D721Med (cell line): ENCODE measurements at places on chromosomes 16 and 17.

GRCh38 chr17:41687828-41688640, 651 bp upstream of the EIF1 start:
- DNase-seq = no peak

DNA sequence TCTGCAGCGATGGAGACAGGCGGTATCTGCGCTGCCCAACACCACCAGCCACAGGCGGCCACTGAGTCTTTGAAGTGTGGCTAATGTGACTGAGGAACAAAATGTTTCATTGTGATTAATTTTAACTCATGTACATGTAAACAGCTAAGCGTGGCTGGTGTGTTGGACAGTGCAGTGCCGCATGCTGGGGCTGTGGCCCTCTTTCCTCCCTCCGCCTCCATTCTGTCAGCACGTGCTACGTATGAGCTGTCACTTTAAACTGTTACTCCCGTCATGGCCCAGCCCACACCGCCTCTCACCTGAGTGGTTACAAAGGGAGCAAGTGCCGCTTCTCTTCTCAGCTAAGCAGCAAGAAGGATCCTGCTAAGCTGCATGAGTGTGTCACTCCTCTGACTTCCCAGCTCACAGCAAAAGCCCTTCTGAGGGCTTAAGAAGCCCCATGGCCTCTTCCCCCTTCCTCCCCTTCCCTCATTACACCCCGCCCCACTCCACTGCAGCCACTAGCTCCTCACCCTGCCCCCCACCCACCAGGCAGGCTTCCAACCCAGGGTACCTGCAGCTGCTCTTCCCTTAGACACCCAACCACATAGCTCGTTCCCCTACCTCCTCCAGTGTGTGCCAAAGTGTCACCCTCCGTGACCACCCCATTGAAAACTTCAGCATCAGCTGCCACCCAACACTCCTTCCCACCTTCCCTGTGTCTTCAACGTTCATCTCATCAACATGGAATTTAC, 15.0 kb downstream of the HASPIN start:
- DNase-seq = no peak

DNA sequence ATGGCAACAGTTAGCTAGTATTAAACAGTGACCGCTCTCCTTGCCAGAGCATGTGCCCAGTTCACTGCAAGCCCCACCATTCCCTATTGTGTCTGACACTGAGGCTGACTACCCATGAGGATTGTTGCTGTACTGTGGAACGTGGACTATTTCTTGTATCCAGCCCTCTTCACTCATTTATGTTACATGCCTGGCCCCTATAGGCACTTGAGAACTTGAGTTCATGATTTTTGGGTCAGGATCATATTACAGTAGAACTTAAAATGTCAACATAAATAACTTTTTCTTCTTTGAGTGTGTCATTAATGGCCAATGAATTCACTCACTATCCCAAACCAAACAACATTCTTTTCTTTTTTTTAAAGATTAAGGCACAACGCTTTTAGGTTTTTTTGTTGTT, 55.7 kb downstream of the LYRM1 start:
- no peak for DNase-seq

DNA sequence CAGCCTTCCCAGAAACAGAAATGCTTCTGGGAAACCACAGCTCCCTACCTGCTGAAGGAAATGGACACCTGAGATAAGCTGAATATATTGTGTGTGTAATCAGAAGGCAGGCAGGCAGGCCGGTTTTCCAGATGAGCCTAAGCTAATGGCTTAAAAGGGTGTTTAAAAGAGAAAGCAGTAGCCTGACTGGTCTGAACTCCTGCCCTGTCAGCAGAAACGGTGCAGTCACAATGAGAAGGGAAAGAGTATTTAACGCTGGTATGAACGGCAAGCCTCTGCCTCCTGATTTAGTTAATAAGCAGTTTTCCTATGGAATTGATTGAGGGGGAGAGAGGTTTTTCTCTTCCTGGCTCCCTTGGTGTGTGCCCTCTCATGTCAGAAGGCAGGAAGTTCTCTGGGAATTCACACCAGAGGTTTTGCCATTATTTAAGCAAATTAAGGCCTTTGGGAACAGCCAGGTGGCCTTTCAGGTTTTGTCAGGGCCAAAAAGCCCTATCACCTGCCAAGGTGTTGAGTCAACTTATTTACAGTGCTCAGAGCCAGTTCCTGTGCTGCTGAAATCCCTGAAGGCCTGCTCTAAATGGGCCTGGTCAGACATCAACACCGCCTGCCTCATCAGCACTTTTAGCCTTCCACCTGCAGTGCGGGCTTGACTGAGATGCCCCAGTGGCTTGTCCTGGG, 41.6 kb downstream of the CDH1 start:
- no peak for DNase-seq

- DNase-seq = no peak
These were observed 60.5 kb downstream of the ADAMTS18 start for GRCh38 chr16:77374384-77374783.

DNA sequence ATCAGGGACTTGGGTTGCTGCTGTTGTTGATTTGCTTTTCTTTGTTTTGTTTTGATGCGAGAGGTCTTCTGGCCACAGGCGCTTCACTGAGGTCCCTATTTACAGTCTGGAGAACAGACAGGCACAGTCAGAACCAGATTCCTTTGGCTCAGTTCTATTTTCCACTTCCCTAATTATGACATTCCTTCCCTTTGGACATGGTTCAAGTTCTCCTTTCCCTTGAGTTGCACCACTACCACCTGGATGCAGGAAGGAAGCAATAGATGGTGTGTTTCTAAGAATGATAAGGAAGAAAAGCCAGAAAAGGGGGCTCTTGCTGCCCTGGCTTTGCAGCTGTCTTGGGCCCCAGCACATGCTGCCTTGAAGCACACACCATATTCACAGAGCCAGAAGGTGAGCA, 160.6 kb downstream of the MAF start:
- DNase-seq = no peak

- no peak for DNase-seq
These were observed 298.9 kb upstream of the IRX5 start for GRCh38 chr16:54631782-54632181.

DNA sequence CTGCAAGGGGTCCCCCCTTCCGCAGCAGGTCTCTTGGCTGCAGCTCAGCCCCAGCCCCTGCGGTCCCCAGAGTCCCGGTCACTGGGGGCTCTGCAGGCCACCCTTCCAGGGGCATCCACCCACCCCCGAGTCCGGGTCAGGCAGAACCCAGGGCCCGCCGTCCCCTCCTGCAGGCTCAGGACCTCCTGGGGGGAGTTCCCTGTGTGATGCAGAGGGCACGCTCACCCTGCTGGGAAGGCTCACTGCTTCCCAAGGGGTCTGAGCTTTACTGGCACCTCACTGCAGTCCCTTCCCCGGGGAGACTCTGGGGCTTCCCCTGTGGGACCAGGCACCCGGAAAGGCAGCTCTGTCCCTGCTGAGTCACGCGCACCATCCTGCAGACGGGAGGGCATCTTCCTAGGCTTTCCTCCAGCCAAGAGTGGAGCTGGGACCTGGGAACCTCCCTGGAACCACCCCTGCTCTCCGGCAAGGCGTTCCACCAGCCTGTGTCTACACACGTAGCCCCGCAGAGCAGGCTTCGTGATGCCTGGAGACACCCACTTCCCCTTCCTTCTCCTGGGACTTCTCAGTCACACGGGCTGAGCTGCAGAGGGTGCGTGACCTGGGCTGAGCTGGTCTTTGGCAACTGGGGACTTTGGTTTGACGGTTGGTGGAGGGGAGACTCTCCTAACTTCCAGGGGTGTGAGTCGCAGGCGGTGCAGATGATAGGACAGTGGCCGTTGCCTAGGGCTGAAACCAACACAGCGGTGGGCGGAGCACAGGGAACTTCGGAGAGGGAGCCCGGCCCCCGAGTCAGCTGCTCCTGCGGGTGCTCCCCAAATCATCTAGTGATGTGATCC, 23.4 kb downstream of the SLC25A10 start:
- no peak for DNase-seq

DNA sequence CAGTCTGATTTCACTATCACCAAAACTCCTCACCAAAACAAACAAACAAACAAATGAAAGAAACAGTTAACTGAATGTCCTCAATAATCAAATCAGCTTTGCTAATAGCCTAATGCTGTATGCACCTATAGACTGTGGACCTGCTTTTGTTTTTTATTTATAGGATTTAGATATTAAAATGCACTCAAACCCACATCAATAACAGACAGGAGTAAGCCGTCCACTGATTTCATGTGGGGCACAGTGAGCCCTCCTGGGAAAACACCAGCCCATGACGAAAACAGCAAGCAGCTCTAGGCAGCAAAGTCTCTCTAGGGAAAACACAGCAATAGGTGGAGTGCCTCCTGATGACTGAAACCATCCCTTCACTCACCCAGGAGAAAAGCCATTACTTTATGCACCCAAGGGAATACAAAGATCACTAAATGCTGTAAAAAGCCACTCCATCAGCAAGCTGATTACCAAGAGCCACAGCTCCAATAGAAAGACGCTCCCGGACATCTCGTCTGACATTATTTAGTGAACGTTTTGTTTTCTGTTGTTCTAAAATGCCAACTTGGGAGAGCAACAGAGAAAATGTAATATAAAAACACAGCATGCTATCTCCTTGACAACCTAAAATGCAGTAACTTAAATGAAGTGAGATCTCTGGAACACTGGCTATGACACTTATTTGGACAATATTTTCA, 47.8 kb downstream of the ANKFY1 start:
- no peak for DNase-seq

GRCh38 chr17:2087597-2088211, 32.8 kb downstream of the HIC1 start:
- no peak for DNase-seq

DNA sequence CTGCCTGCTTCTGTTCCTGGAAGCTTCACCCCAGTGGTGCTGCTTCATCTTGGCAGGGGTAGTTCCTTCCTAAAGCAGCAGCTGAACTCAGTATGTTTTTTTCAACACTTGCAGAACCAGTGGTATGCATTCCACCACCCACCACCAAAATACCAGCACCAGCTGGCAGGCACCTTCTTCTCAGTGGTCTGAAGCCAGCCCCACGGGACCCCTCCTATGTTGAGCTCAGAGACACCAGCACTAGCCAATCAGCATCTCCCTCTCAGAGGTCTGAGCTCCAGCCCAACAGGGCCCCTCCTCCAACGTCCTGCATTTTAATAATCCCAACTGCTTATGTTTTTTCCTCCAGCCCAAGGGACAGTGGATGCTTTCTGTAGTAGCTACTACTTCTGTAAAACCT, 299.6 kb upstream of the CCL2 start:
- DNase-seq = no peak

- no peak for DNase-seq
These were observed 253.2 kb downstream of the PRKCA start for GRCh38 chr17:66555605-66556004.

- DNase-seq = no peak
These were observed 1.2 kb downstream of the CCL23 start for GRCh38 chr17:36016555-36016954.

DNA sequence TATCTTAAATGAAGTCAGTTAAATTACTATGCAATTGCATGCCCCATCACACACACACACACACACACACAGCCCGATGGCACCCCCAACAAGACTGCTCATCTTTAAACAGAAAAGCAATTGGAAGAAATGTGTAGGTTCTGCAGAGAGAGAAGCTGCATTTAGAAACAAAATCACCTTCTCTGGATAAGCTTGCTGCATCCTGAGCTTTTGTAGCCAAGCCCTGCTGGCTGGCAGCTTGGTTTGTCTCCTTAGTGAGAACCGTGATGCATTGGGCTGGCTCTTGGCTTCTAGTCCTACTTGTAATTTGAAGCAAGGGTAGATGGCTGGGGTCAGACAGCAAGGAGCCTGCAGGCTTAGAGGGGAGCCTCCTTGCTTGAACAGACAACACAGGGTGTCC, 153.8 kb downstream of the SOX9 start:
- DNase-seq = no peak

DNA sequence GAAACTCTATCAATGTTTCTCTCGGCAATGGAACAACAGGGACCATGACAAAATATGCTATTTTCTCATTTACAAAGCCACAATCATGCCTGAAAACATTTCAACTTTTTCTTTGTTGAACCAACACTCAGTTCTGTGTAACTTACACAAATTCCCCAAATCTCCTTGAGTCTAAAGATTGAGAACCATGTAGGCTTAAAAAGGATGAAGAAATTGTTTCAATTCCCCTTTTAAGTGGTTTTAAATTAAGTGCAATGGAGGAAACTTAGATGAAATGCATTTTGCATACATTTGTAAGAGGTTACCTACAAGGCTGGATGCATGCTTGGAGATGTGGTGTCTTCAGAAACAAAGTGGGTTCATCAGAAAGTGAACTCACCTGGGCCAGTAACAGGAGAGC, 566.4 kb upstream of the CDH11 start:
- DNase-seq = no peak

GRCh38 chr17:9705745-9706144, 60.4 kb downstream of the USP43 start:
- no peak for DNase-seq

- peak; percentile 39 for DNase-seq
These were observed 12.6 kb upstream of the RNF222 start for GRCh38 chr17:8409966-8410882.

DNA sequence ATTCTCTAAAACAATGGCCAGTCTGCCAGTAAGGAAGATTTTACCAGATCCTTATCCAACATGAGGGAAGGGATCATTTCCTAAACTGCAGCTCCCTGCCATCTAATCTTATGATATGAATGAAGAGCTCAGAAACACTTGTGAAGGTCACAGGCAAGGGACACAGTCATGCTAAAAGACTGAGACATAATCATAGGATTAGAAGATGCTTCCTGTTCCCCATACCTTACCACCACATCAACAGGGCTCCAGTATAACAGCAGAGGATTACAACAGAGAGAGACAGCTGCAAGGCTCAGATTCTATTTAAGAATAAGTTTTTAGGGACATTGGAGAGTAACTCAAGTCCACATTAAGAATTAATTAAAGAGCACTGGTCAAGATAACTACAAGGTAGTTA, 93.3 kb downstream of the BRIP1 start:
- no peak for DNase-seq

DNA sequence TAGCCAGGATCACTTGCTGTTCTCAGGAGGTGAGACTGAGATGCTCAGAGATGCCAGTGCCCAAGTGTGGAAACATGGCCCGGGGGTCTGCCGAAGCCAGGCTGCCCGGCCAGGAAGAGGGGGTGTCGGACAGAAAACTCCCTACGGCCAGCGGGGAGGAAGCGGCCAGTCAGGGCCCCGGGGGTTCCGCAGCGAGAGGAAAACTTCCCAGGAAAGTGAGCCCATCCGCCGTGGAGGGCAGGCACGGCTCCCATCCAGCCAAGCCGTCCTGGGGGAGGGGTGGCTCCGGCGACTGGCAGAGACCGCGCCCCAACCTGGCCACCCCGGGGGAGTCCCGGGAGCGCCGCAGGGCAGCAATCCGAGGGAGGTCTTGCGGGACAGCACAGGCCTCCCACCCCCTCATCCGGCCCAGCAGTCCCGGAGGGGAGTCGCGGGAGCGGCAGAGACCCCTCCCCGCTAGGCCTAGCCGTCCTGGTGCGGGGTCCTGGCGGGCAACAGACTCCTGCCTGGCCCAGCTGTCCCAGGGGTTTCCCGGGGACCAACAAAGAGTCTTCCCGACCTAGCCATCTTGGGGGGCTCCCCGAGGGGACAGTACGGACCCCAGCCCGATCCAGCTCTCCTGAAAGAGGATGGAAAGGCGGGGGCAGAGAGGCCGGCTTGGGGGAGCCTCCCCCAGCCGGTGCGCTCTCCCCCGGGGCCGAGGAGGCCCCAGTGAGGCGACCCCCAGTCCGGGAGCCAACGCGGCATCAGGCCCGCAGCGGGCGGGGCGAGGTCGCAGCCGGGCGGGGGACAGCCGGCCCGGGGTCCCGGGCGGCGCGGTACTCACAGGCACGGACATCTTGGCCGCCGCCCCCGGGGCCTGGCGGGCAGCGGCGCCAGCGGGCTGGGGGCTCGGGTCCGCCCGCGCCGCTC, 13.8 kb upstream of the BCAR1 start:
- DNase-seq = no peak
